ENCODE measurements at places on chromosomes 7 and 10.

DNA sequence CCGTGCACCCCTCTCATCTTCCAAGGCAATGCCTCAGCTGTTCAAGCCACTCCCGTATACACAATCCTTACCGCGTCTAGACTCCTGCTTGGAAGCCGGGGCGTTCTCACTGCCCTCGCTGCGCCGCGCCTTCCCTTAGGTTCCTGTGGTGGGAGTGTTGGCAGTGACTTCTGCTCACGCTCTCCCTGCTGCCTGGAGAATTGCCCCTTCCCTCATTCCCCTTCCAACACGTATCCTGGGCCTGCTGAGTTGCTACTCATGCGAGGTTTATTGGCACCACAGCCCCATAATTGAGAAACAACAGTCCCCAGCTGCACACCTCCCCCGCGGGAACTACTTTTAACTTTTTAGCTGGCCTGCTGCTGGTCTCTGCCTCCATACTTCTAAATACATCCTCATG lies 31.9 kb downstream of the RBM17 start:
- no peak for DNase-seq

DNA sequence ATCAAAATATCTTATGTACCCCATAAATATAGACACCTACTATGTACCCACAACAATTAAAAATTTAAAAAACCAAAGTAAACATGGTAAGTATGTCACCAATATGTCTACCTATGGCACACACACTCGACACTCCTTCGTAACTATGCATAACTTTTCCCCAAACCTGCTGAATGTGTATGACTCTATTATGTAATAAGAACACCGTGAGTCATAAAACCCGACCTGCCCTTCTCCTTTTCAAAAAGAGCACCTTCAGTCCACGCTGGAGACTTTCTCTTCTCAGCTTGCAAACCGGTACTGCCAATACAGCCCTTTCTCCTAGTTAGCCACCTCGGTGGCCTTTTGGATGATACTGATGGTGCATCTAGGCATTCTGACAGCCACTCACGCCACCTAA lies 186.3 kb downstream of the PRPF18 start:
- DNase-seq = no peak

DNA sequence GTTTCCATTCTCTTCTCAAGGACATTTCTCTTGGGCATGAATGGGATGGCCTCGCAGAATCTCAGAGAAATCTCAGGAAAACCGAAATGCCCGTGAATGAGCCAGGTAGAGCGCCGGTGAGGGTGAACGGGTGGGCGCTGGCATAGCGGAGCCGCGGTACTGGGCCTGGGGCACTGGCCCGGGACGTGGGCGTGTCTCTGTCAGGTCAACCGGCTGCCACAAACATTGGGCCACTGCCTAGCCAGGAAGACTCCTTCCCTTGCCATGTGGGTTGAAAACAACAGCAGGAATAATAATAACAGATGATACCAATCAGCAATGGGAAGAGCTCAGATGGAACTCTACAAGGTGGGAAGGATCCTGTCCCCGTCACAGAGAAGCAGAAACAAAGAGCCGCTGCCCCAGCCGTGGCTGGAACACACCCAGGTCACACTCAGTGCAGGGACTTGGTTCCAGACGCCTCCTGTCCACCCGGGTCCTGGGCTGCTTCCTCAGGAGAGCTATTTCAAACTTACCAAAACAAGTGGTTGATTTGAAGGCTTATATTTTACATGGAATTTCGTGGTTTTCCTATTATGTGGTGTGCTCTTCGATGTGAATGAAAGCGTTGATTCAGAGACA lies 51.1 kb upstream of the EBF3 start:
- no peak for DNase-seq

DNA sequence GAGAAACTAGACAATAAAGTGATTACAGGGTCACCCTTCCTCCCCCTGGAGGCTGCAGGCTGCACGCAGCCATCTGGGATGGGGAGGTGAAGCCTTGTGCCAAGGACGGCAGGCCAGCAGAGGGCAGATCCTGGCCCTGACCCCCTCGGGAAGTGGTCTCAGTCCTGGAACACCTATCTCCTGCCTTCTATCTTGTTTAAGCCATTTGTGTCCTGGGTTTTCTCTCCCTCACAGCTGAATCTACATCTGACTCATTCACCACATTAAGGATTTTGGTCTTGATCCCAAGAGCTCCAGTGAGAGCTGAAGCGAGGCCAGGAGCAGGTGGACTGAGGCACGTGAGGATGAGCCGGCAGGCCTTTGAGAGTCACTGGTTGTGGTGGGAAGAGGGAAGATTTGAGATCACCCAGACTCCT lies 16.4 kb upstream of the PARP12 start:
- no peak for DNase-seq

GRCh38 chr10:7475046-7475911 lies 64.4 kb upstream of the SFMBT2 start:
- DNase-seq = no peak

DNA sequence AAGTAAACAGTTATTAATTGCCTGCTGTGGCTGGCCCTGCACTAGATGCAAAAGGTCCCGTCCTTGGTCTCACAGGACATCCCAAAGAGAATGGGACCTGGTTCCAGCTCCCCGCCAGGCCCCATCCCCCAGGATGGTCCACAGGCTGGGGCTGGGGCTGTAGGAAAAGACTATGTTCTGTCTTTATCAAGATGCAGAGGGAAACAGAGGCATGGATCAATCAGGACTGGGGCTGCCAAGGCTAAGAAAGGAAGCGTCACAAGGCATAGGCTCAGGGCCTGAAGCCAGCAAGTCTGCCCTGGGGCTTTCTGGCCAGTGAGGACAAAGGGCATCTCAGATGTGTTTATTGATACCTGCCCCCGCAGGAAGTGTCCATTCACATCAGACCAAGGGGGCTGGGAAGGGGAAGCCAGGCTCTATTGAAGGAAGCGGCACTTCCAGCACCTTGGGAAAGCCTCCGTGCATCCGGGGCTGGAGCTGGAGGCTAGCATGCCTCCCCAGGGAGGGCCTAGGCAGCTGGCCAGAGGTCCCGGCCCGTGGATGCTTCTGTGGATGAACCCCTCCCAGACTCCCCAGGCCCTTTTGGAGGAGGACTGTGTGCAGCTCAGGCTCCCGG lies 5.8 kb downstream of the VSIR start:
- DNase-seq = no peak

- DNase-seq = no peak
These were observed 50.9 kb downstream of the ADCY1 start for GRCh38 chr7:45625067-45625466.

- DNase-seq = no peak
These were observed 23.5 kb downstream of the ZNF25 start for GRCh38 chr10:37952926-37953325.

GRCh38 chr10:71038921-71039320 lies 150.6 kb upstream of the PCBD1 start:
- DNase-seq = no peak

- no peak for DNase-seq
These were observed 150.1 kb upstream of the KLF6 start for GRCh38 chr10:3935141-3935540.

DNA sequence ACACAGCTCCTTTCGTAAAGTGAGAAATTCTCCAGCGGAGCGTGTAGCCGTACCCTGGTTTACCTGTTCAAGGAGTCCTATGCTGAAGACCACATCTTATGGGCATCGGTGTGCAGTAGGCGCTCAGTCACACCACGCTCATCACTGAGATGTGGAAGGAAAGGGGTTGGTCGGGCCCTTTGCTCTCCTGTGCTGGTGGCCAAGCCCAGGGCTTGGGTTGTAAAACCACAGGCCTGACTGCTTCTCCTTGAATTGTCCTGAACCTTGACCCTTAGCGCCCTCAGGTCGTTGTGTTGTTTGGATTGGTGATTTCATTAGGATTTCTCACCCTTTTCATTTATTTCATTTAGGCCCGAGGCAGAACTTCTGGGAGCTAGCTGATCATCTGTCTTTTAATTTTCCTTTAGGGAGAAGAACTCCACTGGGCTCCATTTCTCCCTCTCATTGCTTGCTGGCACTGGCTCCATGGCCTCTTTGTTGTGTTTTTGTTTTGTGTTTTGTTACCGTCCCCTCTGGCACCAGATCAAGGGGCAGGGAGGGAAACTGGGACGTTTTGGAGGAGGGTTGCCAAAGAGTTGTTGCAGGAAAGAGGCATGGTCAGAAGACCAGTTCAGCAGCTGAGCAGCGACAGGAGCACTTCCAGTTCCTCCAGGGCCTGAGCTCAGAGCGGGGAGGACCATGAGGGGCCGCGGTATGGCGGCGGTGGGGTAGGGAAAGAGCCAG lies 511.4 kb upstream of the GALNT17 start:
- no peak for DNase-seq

DNA sequence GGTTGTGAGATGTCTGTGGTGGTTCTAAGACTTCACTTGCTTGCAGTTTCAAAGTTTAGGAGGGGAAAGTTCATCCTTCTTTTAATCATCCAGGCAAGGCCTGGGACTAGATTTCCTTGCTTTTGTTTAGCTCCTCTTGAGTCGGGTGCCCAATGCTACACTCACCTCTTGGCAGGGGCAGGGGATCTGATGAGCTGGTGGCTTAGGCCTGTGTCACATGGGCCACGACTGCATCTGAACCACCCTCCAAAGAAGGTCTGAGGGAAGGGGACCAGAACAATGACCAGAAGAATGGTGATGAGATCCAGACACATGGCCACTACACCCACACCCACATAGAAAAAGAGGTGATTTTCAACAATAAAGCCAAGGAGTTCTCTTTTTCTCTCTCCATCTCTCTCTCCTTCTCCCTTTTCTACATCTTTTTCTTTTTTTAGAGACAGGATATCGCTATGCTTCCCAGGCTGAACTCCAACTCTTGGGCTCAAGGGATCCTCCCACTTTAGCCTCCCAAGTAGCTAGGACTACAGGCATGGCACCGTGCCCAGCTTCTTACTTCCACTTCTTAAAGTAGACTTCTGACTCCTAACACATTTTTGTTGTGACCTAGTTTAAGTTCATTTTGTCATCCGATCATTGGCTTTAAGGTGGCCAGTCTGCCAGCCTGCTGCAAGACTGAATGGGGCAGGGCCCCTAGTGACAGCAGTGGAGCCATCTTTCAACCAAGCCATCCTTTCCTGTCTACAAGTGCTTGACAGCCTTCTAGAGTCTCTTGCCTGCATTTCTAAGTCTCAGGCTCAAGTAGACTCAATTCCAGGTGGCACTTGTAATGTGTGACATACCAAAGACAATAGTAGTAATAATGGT lies 350.9 kb downstream of the RNLS start:
- DNase-seq = no peak
